ENCODE measurements at places on chromosomes 2 and 18.

DNA sequence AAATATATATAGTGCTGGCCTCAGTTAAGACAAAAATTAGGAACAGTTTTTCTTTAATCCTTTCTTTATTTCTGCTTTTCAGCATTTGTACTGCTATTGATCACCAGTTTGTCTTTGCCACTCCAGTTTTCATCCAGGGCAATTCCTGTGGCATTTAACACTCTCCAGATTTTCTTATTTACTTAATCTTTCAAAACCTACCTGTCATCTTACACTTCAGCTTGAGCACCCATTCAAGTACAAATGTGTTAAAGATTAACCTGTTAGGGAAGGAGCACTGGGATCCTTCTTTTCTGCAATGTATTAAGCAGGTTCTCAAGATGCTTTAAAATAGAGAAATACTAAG lies 101.8 kb upstream of the SCN1A start:
- no peak for DNase-seq

DNA sequence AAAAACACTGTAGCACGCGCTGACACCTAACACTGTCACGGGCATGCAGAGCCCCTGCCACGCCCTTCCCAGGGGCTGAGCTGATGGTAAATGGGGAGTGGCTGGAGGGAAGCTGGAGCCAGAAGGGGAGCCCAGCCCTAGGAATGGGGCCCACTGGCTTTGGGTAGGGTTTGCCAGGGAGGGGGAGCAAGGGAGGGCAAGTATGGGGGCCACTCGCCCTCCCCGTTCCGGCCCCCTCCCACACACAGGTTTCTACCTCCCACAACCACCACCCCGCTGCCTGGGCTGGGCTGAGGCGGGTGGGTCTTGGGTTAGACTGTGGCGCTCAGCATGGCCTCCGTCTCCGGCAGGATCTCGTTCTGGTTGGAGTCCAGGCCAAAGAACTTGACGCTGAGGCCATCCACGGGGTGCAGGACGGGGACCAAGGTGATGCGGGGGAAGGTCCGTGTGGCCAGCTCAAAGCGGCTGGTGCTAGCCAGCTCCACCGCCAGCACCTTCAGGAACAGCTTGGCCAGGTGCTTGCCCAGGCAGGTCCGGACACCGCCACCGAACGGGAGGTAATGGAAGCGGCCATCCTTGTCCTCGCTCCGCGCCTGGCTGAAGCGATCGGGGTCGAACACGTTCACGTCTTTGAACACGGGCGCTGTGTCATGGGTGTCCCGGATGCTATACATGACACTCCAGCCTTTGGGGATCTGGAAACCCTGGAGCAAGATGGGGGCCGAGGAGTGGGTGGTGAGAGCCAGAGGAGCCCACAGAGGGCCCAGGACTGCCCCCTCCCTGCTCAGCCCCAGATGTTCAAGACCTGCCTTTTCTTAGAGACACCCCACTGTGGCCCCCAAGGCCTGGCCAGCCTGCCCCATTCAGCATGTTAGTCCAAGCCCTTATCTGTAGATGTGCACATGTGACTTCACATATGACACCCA lies 15.5 kb downstream of the CYP26B1 start:
- no peak for DNase-seq

- no peak for DNase-seq
These were observed 37.2 kb upstream of the SNED1 start for GRCh38 chr2:240960971-240961876.

- DNase-seq: no peak
These were observed 144.1 kb downstream of the CELF4 start for GRCh38 chr18:37421341-37422077.

DNA sequence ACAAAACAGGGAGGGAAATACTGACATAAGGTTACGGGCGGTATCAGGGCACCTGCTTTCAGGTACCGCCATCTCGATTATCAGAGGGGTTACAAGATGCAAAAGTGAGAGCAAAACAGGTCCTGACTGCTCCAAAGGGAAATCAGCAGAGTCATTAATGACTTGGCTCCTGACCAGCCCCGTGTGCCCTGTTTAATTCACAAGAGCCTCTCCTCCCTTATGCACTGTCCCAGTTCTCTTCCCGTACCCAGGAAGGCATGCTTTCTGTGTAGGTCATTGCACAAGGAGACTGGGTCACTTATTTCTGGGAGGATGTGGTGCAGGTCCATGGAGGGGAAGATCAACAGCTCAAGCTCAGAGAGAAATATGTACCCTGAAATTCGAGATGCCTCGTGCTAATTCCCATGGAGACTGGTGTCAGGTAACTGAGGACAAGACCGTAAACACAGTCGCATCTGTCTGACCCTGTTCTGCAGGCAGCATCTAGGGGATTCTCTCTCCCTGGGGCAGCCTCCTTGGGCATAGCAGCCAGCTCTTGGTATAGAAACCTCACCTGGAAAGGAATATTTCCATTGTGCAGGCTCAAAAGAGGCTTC lies 79.9 kb downstream of the HNRNPLL start:
- no peak for DNase-seq

Data from activated CD4-positive, alpha-beta T cell treated with anti-CD3 and anti-CD28 coated beads, Interleukin-10, Interleukin-2, amounts not matched to agents 100 ng/mL and 50 ng/mL, durations not matched to agents 16 hours and 8 hours (primary cell).